ENCODE measurements at places on chromosomes 1 and 21. TPM values are rescaled to one million over a fixed set of nuclear protein-coding genes. Genes with fewer than 3 reads are reported as not detected.

COP1 gene
- 40.6 TPM for polyA plus RNA-seq

DNA sequence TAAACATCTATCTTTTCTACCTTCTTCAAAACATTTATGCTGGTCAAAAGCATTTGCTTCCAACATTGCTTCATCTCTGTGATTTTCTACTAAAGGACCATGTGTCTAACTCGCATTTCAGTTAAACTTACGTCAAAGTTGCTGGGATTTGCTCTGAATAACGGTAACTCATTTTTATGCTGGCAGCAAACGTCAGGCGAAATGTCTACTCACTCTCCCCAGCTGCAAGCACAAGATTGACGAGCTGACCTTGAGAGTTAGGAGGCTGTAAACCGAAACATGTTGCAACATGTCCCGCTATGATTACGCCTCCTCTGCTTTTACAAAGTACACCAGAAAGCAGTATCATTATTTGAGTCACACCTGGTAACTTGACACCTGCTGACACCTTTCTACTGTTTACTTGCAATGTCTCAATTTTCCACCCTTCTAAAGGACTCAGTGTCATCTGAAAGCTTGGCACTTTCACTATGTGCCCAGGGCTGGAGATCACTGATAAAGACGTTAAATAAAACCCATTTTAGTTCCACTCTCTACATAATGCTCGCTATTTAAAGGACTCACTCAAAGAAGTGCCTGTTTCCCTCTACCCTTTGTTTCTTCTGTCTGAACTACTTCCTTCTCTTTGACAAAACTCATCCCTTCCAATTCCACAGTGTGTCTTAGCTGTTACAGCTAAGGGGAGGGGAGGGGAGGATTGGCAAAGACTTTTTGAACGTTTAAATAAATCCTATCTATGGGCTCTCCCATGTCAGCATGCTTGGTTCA, 111.9 kb downstream of the PTPN14 start:
- no peak for DNase-seq

RGS16 gene
- 0.21 TPM for polyA plus RNA-seq

- DNase-seq = no peak
These were observed 11.9 kb downstream of the WNT9A start for GRCh38 chr1:227935826-227936225.

- no peak for DNase-seq
These were observed 854.4 kb downstream of the LTN1 start for GRCh38 chr21:28138272-28138671.

RHOC gene
- polyA plus RNA-seq = 53.2 TPM

GRCh38 chr1:240987928-240988327, 369.1 kb downstream of the RGS7 start:
- DNase-seq = no peak

DNA sequence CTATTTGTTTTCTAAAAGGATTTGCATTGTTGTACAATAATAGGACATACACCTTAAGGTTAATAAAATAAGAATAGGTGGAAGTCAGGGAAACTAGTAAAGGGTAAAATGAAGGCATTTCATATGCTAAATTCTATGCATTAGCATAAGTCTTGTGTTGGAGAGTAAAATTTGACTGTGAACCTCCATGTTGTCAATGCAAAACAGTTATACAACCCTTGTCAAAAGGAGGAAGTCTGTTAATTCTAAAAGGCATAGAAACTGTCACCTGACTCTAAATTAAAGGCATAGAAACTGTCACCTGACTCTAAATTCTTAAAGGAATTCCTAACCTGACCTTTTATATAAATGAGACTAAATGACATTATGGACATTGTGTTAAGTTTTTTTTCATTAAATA, 291.8 kb downstream of the OLFM3 start:
- no peak for DNase-seq

DNA sequence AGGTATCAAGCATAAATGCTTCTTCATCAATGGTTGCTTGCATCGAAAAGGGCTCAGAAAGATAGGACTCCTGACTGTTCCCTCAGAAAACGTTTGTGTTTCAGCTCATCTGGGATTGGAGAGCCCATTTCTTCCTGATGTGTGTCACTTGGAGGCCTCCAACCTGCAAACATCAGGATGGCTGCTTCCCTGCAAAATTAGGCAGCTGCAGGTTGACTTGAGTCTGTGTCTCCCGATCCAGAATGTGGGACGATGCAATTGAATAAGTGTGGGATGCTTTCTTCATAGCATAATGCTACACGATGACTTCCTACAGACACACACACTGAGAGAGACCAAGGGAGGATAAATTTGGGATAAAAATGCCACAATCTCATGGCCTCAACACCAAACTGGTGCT, 42.2 kb downstream of the OLIG1 start:
- no peak for DNase-seq

- no peak for DNase-seq
These were observed 8.8 kb upstream of the PIGC start for GRCh38 chr1:172452536-172453152.

GRCh38 chr1:45979778-45980176, 152.7 kb downstream of the PIK3R3 start:
- no peak for DNase-seq

- DNase-seq = no peak
These were observed 645 bp downstream of the ATP6V0B start for GRCh38 chr1:43975249-43975961.

DNA sequence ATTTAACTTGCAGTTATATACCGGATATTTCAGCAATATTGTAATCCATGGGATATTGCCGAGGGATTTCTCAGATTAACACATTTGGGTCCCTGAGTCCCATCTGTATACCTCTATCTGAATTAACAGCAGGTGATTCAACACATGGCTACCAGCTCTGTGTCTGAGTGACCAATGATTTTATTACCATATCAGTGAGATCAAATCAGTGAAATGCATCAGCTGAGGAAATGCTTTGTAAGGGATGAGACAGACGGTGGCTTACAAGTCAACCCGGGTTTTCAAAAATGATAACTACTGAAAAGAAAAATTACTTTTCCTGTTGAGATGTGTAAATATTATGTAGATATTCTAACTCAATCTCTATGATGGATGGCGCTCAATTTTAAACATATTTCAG, 504.1 kb upstream of the PKN2 start:
- DNase-seq = no peak

GRCh38 chr1:209816923-209817322, 10.8 kb upstream of the UTP25 start:
- DNase-seq = no peak

- no peak for DNase-seq
These were observed 10.7 kb upstream of the SDC3 start for GRCh38 chr1:30919025-30919881.

GRCh38 chr1:62241371-62242131, 46.9 kb downstream of the L1TD1 start:
- no peak for DNase-seq

GRCh38 chr1:64121766-64122385, 81.5 kb upstream of the UBE2U start:
- DNase-seq = no peak

- no peak for DNase-seq
These were observed 121.9 kb downstream of the CAPN8 start for GRCh38 chr1:223543560-223543959.

SH3BGR gene
- 1.6 TPM for polyA plus RNA-seq

GRCh38 chr1:79188337-79188736, 181.8 kb upstream of the ADGRL4 start:
- DNase-seq = no peak

DNA sequence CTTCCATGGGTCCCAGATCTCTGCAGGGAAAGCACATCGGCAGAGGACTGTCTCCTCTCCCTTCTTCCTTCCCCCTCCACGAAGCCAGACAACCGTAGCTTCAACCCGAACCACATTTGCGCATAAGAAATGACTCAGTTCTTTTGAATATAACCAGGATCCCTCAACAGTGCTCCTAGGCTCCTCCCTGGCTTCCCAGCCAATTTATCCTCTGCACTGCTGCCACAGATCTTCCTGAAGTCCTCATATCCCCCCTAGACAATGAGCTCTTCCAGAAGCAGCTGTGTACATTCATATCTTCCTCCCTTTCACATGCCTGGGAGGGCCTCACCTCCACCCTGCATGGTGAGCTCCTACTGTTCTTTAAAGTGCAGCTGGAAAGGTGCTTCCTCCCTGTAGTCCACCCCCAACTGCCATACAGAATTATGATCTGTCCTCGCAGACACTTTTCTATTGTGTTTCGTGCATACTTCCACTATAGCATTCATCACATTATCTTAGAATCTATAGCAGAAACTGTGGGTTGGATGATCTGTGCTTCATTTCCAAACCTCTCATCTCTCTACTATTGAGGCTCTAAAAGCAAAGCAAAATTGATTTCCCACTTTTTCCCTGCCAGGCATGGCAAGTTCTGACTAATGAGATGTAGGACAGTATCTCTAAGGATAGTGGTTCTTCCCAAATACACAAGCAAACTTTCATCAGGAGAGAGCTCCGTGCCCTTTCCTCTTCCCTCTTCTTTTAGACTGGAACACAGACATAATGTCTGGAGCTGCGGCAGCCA, 179.3 kb upstream of the HMGB4 start:
- DNase-seq = no peak

DNA sequence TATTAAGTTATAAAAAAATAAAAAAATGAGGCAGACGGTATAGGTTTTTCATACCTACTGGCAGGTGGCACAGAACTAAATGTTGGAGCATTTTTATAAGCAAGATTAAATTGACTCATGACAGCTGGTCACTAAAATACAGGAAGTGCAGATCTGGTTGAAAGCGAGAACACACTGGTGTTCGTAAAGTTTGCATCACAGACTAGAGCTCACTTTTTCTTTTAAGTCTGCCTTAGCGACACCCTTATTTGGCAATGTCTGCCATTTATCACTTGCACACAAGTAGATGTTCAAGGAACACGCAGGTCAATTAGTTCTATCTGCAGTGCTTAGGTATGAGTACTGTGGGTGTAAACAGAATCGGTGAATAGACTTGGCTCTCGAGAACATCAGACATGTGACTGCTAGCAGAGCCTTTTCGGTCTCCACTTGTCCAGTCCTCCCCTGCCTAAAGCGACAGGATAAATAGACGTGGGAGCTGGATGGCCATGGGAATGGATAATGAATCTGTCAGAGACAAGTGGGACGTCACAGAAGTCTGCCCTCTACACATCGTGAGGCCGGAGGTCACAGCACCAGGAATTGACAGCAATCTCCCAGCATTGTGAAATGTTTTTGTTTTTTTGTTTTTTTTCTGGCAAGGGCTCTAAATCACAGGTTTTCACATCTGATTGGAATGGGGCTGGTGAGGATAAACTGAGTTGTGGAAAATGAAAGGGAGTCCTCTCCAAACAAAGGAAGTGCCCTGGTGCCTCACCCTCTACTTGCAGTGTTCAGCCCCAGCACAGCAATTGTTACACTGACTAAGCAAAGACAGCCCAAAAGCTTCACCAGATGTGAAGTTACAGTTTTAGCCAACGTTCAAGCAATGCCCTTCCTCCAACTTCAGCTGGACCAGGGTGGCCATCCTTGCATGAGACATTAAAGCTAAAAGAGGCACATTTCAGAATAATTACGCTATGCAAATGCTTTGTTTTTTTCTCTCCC, 248.9 kb downstream of the NTNG1 start:
- DNase-seq = no peak

DNA sequence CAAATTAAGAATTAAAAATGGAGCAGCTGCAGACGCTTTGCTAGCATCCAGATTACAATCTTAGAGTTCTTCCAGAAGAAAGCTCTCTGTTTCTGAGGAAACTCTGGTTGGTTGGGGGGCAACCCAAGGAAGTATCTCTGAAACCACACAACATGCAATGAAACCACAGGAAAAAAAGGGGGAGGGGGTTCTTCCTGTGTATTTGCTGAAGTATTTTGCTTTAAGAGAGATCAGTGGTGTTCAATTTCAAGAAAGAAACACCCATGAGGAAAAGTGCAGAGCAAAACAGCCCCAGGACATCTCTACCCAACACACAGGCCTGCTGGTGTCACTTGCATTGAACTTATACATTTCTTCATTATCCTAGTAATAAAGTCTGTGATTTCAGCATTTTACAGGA, 19.7 kb upstream of the TIAM1 start:
- DNase-seq = no peak

PRELP gene
- polyA plus RNA-seq = not detected

DNA sequence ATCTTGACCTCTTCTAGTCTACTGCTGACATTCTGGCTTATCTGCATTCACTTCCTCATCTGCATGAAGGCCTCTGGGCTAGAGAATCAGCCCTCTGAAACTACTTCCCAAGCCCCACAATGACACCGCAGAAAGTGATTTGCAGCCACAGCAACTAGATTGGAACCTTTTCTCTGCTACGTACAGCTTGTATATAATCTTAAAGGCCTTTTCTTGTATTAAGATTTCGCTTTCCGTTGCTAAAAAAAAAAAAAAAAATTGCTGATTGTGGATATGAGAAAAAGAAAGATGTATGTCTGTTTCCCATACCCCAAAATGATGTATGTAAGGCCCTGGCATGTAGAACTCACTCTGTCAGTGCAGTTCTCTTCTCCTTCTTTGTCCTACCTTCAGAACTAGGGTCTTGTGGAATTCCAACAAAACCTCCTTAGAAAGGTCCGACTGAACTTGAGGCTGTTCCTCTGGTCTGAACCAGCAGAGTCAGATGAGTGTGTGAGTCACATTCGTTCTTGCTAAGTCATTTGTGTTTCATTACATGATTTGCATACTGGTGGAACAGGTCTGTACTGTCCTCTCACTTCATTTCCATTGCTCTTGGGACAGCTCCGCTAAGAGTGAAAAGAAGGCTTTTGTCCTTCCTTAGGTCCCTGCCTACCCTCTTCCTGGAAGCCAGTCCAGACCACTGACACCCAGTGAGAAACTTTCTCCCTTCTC, 62.7 kb downstream of the PLPP3 start:
- no peak for DNase-seq

GJA4 gene
- polyA plus RNA-seq = not detected

LCE1A gene
- polyA plus RNA-seq = not detected

DNA sequence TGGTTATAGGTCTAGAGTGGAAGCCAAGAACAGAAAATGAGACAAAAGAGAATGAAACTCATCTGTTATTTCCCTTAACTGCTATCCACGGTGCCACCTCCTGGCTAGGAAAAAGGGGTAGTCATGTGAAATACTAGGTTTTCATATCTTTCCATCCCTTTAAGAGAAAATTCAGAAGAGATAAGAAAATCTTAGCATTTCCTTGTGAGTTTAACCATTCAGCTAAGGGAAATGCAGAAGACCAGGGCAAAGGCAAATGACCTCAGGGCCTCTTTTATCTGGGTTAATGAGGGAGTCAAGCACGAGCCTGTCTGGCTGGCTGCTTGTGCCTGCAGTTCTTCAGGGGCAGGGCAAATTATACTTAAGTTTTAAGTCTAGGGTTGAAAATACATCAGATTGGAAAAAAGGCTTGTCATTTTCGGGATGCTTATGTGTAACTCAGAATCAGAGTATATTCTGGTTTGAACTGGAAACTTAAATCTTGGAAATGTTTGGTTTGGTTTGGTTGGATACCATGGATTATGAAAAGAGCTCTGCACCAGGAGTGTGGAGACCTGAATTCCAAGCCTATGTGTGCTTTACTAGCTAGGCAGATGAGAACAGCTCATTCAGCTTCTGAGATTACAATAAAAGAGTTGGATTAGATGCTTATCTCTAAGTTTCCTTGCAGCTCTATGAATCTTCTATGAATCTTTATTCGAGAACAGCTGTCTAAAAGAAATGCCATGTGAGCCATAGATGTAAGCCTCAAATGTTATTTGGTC, 19.9 kb downstream of the NIBAN1 start:
- no peak for DNase-seq

ITLN2 gene
- not detected for polyA plus RNA-seq

Measured in CD8-positive, alpha-beta memory T cell (primary cell).